CD4-positive, alpha-beta T cell treated with Interleukin-12 subunit alpha and Interleukin-12 subunit beta, for 1 hour (primary cell): ENCODE measurements at places on chromosomes 1 and 21.
A peak's percentile ranks its signal among the peaks of the same experiment; 100 is the strongest.

DNA sequence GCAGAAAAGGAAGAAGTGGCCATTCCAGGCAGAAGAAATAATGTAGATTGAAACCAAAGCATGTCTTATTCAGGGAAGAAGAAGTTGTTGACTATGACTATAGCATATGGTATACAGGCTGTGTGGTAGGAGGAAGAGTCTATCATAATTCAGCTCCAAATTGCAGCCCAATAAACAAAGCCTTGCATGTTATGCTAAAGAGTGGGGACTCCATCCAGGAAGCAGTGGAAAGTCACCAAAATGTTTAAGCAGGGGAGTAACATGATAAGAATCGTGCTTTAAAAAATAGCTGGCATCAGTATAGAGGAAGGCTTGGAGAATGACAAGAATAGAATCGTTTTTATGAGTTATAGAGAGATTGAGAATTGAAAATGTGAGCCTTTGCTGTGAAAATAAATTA, 213.3 kb upstream of the ADGRL2 start:
- DNase-seq: no peak

DNA sequence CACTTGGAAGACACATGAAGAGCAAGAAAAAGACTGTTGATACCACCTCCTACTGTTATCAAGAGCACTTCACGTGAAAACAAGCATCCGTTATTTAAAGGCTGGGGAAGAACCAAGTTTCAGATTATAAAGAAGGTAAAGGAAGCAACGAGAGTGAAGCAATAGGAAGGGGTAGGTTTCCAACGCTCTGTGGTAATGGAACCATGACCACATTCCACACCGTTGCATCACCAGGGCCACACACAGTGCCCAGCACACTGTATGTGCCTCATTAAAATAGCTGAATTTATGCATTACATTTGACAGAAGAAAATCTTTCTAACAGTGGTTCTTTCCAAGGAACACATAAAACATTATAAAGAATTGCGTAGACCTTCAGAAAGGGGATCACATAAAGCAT, 435.8 kb downstream of the MRPL39 start:
- no peak for DNase-seq

GRCh38 chr1:210222340-210223006, 10.1 kb upstream of the SERTAD4 start:
- no peak for DNase-seq

- no peak for DNase-seq
Measured at GRCh38 chr1:10833630-10834557, 37.4 kb upstream of the CASZ1 start.

- DNase-seq: no peak
Measured at GRCh38 chr1:5917591-5918274, 74.5 kb downstream of the NPHP4 start.

DNA sequence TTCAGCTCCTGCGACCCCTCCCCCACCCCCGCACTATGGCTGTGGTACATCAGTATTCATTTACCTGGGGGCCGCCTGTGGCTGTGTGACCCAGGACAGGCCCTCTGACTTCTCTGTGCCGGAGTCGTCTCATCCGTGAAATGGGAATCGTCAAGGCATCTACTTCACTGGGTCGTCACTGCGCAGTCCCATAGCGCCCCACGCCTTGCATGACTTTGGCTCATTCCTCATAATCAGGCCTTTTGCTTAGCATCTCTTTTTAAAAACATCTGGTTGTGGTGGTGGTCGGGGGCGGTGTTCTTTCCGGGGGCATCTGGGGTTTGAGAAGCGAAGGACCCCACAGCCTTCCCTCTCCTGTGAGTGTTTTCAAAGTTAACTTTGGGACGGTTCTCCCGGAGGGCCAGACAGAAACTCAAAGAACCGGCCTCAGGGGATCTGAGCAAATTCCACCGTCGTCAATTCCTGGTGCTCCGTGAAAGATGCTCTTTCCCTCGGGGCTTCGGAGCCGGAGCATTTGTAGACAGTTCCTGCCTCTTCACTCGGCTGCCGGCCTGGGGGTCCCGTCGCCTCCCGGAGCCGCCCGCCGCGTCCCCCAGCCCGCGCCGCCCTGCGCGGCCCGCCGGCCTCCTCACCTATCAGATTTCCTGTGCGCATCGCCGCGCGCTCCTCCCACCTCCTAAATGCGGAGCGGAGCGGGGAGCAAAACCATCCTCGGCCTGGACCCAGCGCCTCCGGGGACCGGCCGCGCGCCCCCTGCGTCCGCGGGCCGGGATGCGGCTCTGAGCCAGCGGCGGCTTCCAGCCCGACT, at the start of gene B3GALT5:
TSS of gene B3GALT5 (plus strand) at position 708 of the 808 bp plus-strand sequence. CDS start 47,620 bp downstream, outside the sequence.
- no peak for DNase-seq

GRCh38 chr21:43322805-43323204, 104.1 kb downstream of the SIK1 start:
- no peak for DNase-seq

DNA sequence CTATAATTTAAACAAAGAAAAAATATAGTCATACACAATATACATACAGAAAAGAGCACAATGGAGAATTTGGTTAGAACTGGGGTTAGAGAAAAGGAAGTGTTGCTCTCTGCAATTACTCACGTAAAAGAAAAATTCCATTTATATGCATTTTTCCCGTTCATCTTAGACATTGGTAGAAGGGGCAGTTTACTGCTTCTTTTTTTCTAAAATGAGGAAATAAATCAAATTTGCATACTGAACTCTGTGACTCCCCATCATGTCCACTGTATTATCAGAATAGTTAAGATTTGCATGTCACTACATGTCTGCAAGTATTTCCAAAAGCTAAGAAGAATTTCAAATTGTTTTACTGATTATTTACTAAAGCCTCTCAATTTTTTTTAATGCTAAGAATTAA, 44.1 kb upstream of the C1orf105 start:
- no peak for DNase-seq

DNA sequence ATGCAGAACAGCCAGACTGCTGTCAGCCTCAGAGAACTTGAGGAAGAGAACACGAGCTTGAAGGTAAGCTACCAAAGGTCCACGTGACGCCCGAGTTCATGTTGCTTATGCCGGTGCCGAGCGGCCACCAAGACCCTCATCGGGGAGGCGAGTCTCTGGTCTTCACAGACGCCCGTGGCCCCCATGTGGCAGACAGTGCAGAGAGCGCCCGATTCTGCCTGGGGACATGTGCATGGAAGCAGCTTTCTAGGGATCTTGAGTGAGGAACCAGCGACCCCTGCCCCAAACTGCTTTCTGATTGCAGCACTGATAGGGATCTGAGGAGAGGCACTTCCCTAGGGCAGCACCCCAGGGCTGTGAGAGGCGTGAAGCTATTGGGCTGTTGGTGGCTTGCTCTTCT, 56.3 kb upstream of the DIP2A start:
- no peak for DNase-seq

DNA sequence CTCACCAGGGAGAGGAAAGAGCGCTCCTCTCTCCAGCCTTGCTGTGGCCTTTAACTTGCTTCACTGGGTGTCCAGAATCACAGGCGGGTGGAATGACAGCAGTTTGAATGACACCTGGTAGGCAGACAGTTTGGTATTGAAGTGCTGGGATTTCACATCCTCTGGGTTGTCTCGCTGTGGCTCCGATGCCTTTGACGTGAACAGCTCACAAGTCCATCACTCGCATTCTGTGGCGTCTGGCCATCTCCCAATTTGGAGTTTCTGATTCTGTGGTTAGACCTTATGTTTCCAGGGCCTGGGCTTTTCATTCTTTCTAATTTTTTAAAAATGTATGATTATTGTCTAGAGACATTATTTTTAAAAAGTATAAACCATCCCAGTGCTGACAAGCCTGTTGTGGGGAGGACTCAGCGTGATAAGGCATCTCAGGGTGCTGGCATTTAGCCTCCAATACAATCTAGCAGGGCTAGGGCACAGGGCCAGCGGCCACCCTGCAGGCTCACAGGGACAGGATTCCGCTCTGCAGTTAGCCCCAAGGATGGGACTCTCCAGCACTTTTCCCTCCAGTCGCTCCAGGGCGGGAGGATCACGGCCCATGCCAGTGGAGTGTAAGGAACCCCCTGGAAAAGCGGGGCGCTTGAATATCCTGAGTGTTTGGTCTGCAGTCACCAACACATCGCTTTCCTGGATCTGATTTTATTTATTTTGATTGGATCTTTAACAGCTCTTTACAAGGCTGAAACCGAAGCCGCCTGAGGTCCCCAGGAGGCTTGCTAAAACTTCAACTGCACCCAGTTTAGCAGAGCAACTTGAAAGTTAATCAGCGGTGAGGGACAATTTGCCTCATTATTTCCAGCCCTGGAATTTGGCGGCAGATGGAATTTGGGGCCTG, 178.3 kb downstream of the TRABD2B start:
- DNase-seq: no peak

DNA sequence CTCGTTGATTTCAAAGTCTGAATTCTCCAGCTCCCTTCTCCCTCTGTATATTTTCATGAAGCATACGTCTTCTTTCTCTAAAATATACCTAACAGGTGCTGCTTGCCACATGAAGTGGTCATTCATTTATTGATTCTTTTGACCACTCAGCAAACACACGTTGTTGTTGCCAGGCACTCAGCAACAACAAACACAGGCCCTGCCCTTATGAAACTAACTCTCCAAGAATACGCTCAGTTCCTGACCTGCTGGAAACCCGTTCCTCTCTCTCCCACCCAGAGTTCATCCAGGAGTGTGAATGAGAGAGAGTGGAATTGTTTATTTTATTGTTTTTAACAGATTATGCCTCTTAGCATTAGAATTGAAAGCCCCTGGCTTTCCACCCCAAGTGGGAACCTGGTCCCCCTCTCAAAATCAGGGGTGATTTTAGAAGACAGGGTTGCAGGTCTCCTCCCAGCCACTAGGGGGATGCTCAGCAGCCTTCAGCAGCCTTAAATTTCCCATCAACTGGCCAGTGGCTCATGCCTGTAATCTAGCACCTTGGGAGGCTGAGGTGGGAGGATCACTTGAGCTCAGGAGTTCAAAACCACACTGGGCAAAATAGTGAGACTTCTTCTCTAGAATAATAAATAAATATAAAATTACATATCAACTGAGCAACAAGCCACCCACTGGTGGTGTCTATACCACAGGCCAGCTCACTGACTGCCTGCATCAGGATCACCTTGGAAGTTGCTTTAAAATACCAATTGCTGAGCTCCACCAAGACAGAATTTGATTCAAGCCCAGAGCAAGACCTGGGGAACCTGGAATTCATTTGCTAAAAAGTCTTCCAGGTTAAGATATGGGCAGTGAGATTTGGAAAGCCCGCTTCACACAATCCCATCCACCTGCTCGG, 181.0 kb upstream of the KLHDC7A start:
- no peak for DNase-seq

GRCh38 chr1:51242546-51242945, 6.5 kb downstream of the RNF11 start:
- no peak for DNase-seq

- DNase-seq: no peak
Measured at GRCh38 chr1:246856371-246856770, 75.4 kb downstream of the AHCTF1 start.

DNA sequence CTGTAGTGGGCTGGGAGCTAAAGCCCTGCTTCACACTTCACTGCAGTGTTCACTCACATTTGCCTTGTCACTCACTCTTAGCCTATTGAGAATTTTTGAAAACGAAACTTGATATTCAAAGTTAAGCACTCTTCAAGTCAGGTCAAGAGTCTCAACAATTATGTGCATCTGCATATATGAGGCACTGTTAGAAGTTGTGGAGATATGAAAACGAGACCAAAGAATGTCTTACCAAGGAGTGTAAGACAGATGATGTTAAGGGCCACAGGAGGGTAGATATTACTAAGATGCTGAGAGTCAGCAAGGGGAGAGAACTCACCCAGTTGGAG, 64.7 kb upstream of the GJA8 start:
- DNase-seq: no peak

DNA sequence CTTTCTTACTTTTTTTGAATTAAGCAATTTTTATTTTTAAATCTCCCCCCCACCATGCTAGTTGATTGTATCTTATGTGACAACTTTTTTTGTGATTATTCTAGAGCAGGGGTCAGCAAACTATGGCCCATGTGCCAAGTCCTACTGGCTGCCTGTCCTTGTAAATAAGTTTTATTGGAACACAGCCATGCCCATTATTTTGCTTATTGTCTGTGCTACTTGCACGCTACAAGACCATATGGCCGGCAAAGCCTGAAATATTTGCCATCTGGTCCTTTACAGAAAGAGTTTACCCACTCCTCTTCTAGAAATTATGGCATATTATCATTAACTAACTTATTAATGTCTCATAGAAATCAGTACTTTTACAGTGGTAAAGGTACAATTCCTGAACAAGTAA, 51.7 kb downstream of the AK5 start:
- DNase-seq: no peak

GRCh38 chr1:95815511-95815910, 581.5 kb downstream of the RWDD3 start:
- no peak for DNase-seq

DNA sequence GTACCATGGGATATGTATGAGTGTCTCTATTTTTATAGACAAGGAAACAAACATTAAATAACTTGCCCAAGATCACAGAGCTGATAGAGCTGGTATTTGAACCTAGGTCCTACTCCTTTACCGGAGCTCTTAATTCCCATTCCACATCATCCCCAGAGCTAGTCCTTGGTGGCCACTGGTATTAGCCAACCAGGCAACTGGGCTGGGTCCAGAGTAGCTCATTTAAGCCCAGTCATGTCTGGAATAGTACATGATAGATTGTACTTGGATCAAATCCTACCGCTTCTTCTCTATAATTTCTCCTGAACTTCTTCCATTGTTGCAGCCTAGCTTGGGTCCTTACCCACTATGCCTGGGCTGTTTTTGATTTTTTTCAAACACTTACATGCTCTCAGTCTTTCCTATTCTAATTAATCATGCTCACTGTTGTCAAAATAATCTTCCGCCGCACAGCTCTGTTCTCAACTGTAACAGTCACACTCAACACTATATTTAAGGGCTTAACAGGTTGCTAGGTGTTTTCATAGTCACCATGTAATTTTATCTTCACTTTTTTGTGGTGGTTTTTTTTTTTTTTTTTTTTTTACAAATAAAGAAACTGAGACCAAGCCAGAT, 80.2 kb downstream of the COLGALT2 start:
- DNase-seq: no peak

- DNase-seq: peak; percentile 63
Measured at GRCh38 chr1:40980453-40981121, 1.1 kb downstream of the CTPS1 start.

DNA sequence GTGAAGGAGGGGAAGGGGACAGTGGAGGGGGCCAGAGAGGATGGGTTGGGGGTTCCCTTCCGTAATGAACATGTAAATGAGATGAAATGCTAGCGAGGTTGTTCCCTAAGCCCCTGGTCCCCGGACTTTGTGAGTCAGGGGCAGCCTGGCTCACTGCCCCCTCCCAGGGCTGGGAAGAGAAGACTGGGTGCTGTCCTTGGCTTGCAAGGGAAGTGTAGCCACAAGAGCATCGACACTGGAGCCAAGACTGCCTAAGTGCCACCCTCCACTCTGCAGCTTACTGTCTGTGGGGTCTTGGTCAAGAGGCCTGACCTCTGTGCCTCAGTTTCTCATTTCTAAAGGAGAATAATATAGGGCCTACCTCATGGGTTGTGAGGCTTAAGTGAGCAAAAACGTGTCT, 483 bp downstream of the PEAR1 start:
- no peak for DNase-seq

GRCh38 chr1:74652711-74653139, 20.9 kb downstream of the ERICH3 start:
- no peak for DNase-seq
